Stimulated activated CD8-positive, alpha-beta memory T cell treated with anti-CD3 and anti-CD28 coated beads, Interleukin-7, amount 100 ng/mL, for 1 hour (primary cell): ENCODE measurements at places on chromosomes 7 and 10.

DNA sequence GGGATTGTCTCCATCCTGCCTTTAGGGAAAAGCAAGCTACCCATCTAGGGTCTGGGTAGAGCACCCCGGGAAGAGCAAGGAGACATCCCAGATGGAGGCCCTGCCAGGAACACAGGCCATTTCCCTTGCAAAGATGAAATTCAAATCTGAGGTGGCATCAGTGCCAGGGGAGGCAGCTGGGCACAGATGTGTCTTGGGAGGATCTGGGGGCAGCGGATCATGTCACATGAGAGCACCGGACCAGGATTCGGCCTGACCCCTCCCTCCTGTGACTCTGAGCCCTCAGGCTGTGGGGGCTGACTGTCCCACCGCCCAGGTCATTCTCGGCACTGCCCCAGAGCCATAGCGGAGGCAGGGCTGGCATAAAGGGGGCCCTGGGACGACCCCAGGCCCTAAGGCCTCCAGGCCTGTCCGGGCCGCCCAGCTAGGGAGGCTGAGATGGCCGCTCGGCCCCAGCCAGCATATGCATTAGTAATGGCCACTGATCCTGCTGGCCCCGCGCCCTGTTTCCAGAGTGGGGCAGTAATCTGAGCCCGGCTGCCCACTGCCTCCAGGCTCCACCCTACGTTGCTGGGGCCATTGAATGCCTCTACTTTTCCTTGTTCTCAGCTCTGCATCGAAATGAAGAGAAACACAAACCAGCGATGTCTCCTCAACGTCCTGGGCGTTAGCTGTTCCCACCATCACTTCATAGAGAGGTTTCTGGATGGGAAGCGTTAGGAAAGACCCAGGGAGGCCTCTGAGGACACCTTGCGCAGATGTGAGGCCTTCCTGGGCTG lies 148.5 kb downstream of the UBE2H start:
- no peak for DNase-seq

GRCh38 chr7:116398672-116399071 lies 100.9 kb upstream of the CAV2 start:
- DNase-seq = no peak

DNA sequence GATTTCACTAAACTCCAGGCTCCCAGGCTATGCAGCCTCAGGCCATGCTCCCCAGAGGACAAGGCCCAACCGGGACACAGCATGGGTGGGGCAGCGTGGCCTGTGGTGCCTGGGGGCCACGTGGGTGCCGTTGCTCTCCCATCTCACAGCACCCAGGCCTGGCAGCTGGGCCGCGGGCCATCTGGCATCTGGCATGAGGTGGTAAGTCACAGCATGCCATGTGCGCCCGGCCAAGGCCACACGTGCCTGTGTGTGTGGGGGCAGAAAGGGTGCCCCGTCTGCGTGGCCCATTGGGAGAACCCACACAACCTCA lies 204.1 kb downstream of the EBF3 start:
- no peak for DNase-seq

GRCh38 chr10:7696545-7696944 lies 6.6 kb upstream of the ITIH2 start:
- no peak for DNase-seq

DNA sequence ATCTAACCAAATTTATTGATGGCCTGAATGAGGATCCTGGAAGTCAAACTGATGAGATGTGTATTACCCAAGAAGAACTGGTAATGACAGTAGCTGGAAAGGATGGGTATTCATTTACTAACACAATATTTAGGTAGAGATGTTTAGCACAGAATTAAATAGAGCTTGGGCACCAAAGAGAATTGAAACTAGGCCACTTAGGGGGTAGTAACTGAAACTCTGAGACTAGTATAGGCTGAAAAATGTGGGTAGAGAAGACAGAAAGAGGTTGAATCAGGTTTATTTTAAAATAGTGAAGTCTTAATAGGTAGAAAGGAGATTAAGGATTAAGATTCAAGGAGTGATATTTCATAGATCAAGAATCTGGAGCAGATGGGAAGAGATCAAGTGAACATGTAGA lies 155.8 kb downstream of the MLLT10 start:
- no peak for DNase-seq

DNA sequence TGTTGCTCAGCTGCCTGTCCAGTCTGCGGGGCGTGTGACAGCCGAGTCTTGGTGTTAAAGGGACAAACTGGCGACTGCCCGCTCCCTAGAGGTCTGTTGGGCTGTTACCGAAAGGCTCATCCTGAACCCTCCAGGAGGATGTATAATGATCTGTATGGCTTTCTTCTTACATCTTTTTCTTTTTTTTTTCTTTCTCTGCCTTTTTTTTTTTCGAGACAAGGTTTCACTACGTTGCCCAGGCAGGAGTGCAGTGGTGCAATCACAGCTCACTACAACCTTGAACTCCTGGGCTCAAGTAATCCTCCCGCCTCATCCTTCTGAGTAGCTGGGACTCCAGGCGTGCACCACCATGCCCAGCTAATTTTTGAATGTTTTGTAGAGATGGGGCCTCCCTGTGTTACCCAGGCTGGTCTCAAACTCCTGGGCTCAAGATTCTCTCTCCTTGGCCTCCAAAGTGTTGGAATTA lies 857 bp downstream of the INTS15 start:
- no peak for DNase-seq

DNA sequence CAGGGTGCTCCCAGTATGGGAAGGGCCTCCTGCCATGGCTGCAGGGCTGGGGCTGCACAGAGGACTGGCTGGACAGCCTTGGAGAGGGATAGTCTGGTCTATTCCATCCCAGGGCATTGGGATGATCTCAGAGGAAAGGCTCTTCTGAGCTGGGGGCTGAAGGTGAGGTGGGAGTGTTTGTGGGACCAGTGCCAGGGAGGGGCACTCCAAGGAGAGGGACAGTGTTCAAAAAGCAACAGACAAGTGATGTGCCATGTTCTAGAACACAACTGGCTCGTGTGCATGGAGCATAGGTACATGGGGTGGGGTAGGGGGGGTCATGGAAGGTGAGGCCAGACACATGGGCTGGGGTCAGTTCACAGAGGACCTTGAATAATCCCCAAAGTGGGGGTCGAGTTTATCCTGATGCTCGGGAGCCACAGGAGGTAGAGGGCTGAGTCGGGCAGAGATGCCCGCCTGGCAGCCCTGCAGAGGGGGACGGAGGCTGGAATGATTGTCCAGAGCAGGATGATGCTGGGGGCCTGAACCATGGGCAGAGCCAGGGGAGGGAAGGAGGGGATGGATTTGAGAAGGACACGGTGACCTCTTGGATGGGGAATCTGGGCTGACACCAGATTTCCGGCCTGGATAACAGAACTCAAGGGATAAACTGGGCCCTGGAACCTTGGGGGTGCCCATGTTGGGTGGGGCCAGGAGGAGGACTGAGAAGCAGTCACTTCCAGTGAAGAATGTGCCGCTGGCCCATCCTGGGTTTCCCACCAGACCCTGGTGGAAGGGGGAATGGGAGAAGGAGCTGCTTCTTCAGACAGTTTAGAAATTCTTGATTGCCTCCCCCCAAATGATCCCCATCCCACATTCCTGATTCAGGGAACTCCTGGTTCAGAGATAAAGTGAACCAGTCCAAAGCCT lies 50.4 kb downstream of the NEURL1 start:
- DNase-seq = no peak

GRCh38 chr10:101781984-101782810 lies 1.0 kb downstream of the NPM3 start:
- no peak for DNase-seq

GRCh38 chr10:28058746-28059145 lies 59.9 kb upstream of the ODAD2 start:
- no peak for DNase-seq

- DNase-seq = no peak
Observed at GRCh38 chr10:7471720-7472367, 61.0 kb upstream of the SFMBT2 start.

DNA sequence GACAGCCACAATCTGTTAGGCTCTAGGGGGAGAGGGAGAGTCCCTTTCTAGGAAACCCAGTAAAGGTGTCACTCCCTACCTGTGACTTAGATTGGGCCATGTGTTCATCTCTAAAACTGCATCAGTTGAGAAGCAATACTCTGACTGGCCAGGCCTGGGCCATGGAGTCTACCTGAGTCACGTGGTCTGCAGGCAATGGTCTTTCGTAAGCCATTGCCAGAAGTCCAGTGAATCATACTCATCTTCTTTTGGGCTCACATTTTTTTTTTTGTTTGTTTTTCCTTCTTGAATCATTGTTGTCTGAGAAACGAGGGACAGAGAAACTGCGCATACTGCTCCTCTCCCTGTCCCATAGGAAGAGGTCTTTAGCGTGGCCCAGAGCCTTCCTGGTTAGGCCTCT lies 215.6 kb downstream of the CCSER2 start:
- no peak for DNase-seq

GRCh38 chr10:113038985-113039384 lies 88.9 kb downstream of the TCF7L2 start:
- no peak for DNase-seq

GRCh38 chr10:88386821-88387773 lies 196.0 kb downstream of the RNLS start:
- no peak for DNase-seq

DNA sequence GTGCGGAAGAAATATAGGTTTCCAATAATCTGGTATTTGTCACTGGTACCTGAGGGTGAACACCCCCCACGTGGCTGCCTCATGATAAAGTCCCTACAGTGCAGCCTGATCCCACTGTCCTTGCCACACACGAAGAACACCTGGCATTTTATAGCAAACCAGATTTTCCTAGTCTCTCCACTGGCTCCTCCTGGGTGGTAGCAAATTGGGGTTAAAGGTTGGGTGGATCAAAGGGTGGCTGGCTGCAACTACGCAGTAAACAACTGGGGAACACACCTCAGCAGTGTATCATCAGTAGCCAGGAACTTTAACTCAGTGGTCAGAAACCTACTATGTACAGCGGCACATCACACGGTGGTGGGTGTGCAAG lies 10.3 kb downstream of the SEPHS1 start:
- no peak for DNase-seq

GRCh38 chr7:37353949-37354655 lies 94.6 kb downstream of the ELMO1 start:
- DNase-seq = no peak

GRCh38 chr10:49679480-49679893 lies at the start of gene C10orf53:
Gene C10orf53, plus strand, starts transcription at chr10:49679651. Its CDS starts 47 bp downstream, at chr10:49679698.
- no peak for DNase-seq

GRCh38 chr7:143408686-143409561 lies at the start of gene EPHA1:
Gene EPHA1, minus strand, starts transcription at chr7:143408856. Its CDS starts 51 bp downstream, at chr7:143408805.
- DNase-seq = no peak

DNA sequence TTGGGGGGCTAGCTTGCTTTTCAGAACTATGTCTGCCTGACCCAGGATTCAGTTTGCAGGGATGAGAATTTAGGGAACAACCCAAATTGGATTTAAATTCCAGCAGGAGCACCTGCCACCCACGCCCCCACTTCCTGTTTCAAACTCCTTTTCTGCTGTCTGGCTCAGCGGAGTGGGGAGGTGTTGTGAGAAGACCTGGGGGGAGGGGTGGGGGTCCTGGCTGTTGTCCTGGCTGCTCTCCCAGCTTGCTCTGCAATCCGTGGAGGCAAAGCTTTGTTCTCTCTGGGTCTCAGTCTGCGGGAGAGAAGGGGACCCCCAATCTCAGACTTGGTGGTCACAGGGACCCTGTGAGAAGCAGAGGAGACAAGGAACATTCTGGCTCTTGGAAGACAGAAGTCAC lies 799 bp downstream of the KCNK18 start:
- no peak for DNase-seq

- no peak for DNase-seq
Observed at GRCh38 chr7:152137476-152138025, 112.1 kb downstream of the GALNT11 start.

DNA sequence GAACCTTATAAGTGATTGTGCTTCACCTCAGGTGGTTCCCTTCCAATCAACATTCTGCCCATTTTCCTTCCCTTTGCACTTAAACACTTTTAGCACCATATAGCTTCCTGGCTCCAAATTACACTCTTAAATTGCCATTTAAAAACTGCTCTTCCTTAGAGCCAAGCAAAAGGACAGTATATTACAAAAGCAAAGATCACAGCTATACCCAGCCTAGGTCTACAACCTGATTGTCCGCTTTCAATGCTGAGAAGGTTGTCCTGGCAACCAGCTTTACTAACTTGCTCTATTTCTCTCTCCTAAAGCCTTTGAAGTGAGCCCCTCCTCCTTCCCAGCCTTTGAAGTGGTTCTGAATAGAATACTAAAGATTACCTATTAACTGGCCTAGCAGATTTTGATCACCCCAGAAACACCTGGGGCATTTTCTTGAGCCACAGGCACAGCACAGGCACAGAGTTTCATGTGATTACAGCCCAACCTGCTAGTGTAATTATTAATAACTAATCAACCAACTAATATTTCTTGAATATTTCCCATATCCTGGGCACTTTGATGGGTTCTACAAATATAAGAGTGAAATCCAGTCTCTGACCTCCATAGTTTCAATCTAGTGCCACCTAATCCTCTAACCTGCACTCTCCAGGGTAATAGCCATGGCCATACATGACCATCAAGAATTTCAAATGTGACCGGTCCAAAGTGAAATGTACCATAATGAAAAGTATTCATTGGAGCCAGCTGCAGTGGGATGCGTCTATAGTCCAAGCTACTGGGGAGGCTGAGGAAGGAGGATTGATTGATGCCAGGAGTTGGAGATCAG lies 63.6 kb upstream of the TRIM24 start:
- no peak for DNase-seq

- DNase-seq = no peak
Observed at GRCh38 chr10:68586606-68587305, 26.6 kb downstream of the TET1 start.
